ENCODE measurements at places on chromosomes 3 and 15.

GRCh38 chr3:181886676-181887075, 175.0 kb downstream of the SOX2 start:
- no peak for DNase-seq

DNA sequence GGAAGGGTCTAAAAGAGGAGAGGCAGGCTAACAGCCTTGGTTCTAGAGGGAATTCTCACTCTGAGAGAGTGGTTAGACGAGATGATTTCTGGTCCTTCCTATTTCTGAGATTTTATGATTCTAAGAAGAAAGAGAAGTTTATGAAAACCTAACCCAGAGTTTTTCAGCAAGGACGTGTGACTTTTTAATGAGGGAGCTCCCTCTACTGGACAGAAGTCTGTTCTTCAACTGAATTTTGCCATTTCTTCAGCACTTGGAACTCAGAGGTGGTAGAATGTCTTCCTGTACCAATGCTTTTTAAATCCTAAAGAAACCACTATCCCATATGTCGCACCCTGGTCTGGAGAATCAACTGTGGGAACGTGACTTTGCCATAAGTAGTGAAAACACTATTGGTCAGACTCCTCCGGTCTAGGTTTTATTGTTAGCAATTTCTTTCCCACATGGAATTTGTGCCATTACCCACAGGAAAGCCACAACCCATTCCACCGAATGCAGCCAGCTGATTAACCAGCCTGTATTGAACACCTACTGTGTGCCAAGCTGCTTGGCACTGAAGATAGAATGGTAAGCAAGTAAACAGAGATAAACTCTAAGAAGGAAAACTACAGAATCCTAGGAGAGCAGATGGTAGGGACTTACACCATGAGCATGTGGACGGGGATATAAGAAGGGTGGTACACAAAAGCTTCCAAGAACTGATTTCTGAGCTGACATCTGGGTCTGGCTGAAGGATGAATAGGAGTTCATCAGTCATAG, 199.5 kb upstream of the LMCD1 start:
- no peak for DNase-seq

GRCh38 chr15:89393056-89393455, 58.4 kb upstream of the POLG start:
- no peak for DNase-seq

GRCh38 chr15:69843900-69844304, 253.8 kb downstream of the TLE3 start:
- DNase-seq, result no peak

DNA sequence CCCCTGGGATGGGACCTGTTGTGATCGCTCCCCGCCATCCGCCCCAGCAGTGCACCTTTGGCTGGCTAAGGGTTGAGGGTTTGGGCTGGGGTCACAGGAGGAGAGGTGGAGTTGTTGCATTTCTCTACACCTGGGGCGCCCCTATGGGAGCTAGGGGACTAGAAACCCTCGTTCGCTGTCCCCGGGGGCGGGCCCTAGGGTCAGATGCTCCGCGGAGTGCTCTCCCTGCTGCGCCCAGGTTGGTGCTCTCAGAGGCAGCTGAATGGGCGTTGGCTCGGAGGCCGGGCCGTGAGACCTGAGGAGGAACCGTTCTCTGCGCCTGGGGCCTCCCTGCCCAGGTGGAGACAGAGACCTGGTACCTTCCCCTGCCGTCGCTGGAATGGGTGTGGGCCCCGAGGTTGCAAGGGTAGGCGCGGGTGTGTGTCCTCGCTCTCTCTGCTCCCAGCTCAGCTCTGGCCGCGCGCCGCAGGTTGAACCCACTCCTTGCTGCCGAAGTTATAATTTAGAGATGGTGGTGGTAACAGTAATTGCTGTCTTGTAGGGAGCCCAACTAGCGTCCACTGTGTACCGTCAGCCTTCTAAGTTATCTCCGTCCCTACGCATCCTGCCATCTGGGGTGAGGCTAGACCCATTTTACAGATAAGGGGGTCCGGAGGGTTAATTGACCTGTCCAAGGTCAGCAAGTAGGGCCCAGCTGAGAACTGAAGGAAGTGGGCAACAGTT, 965 bp downstream of the FLNB start:
- no peak for DNase-seq

GRCh38 chr15:98513428-98513986, 134.8 kb upstream of the IGF1R start:
- DNase-seq, result no peak

GRCh38 chr15:31552482-31553099, 226.0 kb downstream of the KLF13 start:
- DNase-seq, result no peak

GRCh38 chr3:12155828-12156227, 2.9 kb downstream of the TIMP4 start:
- no peak for DNase-seq

DNA sequence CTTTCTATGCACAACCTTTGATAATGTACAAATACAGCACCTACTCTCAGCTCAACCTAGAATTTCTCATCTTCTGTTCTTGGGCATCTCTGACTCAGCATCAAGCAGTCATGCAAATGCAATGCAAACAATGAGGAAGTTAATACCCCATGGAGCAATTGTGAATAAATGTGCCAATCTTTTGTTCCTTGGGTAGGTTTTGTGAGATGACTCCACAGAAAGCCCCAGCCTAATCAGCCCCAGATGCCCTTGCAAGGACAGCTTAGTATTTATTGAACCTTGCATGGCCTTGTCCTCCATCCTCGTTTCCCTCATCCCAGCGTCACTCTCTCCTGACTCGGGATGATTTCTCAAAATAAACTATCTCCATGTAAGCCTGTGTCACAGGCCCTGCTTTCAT, 494.7 kb upstream of the NECTIN3 start:
- no peak for DNase-seq

DNA sequence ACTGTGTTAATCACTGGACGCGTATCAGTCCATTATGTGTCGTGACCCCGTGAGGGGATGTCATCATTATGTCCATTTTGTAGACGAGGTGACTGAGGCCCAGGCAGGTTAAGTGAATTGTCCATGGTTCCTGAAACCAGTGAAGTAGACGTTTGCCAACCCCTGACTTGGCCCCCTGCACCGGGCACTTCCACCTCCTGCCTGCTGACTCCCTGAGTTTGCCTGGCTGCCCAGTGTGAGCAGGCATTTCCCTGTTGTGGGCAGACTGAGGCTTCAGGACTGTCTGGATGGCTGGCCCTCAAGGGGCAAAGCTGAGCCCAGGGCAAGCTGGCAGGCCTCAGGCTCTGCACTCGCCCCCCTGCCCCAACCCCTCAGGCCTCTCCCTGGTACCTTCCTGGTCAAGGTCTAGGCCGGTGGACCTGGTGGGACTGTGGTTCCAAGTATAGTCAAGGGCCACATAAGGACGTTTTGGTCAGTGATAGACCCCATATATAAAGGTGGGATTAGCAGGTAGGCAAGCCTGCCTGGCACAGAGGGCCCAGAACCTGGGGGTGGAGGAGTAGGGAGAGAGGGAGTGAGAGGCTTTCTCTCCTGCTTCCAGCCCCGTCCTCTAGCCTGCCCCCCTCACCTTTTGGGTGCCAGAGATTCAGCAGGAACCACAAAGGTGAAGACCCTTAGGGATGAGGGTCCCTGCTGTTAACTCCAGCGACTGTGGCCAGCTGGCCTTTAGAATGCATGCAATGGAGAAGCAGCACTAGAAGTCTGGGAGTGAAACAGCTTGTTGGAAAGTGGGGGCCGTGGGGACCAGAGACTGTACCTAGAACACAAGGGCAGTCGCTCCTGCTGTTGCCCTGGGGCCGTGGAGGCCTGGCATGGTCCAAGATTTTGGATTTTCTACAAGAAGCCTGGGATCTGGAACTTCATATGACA, 34.6 kb downstream of the FBLN2 start:
- no peak for DNase-seq

- DNase-seq, result no peak
Measured at GRCh38 chr3:128466840-128467541, at the start of gene DNAJB8. TSS of gene DNAJB8 (minus strand) at chr3:128466890. CDS start at chr3:128463245, 3,645 bp downstream.

- DNase-seq, result no peak
Measured at GRCh38 chr3:36403661-36404060, 23.4 kb downstream of the STAC start.

- DNase-seq, result no peak
Measured at GRCh38 chr3:126613479-126614188, 41.3 kb downstream of the TXNRD3 start.

GRCh38 chr3:8597219-8597853, 47.3 kb downstream of the SSUH2 start:
- DNase-seq, result no peak

DNA sequence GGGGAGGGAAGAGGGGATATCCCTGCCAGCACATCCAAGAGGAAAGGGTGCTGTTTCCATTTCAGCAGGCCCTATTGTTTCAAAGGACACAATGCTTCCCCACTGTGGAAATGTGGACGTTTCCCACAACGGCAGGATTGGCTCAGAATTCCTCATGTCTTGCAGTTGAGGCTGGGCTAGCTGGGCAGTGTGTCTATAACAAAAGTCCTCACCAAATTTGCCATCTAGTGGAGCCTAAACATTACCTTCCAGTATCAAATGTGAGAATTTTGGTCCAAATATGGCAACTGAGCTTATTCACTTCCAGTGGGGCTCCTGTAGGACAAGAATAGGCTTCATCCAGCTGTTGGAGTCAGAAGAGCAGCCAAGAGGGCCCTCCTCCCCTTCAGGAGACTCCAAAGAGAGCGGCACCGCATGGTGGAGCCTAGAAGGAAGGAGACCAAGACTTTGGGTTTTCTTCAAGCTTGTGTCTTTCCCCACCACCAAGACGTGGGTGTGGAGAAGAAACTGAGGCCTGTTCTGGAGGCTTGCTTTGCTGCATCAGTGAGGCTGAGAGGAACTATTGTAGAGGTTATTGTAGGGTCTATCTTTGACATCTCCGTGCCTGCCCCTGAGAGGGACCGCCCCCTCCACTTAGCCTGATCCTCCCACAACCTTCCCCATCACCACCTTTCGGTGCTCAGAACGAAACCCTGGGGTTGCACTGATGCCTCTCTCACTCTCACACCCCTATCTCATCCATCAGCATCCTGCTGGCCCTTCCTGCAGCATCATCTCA, 45.3 kb upstream of the SLCO2A1 start:
- no peak for DNase-seq

DNA sequence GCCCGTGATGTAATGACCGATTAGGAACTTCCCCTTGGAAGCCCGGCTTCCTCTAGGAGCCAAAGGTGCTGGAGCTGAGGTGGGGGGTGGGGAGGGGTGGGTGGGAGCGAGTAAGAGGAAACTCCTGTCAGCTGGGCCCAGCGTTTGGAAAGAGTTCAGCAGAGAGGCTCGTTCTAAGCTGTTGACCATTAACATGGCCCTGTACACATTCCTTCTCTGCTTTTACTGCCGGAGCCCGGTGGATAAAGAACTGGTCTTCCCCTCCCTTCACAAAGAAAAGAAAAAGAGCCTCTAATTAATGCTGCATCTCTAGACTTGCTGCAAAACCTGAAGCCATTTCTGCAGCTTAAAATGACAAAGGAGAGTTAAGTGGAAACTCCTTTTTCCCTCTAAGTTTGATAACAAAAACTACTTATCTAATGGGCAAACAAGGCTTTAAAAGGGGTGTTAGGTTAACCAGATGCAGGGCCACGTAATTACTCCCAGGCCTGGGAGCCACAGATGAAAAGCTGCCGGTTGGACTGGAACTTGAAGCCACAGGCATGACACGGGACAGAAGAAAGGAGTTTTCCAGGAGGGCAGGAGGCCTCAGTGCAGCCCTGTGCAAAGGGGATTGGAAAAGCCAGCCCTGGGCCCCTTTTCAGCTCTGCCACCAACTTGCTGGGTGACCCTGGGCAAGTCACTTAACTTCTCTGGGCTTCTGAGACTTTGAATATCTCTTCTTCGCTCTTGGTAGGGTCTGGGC, 71.3 kb downstream of the SMAD6 start:
- no peak for DNase-seq

Measured in hippocampal formation (tissue), 2 donors.